ENCODE measurements at places on chromosomes 5 and 9.

- no peak for DNase-seq
Observed at GRCh38 chr9:354453-354852, 139.8 kb downstream of the DOCK8 start.

DNA sequence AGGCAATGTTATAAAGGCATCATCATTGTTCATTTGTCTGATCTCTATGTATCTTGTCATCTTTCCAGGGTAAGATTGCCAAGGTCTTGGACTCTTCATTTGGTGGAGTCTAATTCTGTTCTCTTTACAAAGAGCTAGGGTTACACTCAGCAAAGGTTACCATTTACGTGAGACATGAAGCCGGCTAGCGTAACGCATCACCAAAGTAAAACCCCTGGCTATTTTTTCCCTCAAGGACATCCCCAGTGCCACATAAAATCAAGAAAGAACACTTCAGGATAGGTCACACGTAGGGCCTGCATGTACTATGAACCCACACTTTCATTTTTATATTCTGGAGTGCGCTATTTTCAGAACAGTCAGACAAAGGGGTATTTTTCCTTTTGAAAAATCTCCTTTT lies 20.0 kb upstream of the MYOT start:
- no peak for DNase-seq

DNA sequence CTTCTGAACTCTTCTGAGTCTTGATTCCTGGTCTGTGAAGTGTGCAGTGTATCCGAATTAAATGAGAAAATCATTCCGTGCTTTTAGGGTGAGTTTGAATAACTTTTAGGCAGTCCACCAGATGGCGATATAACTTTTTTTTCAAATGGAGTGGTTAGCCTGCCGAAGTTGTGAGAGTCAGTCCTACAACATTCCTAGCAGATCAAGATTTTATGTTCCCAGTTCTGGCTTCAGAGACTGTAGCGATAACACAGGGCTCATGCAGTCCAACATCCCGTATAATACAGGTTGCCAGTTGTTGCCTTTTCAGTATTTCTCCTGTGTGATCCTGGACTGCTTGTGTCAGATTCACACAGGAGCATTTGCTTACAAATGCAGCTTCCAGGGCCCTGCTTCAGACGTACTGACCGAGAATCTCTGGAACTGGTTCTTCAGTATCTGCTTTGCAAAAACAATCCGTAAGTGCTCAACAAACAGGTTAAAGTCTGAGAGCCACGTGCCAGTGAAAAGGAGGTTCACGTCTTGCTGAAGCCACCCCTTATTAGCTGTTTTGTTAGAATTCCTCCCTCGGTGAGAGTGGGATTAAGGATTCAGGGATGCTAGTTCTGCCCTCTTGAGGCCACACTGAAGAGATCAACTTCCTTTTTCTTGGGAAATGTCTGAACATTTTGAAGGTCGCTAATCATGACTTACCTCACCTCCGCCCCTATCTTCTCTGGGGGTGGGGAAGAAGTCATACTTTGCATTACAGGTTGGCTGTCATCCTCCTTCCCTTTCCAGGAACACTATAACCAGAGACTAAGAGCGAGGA lies 22.8 kb downstream of the SMIM3 start:
- peak; percentile 51 for DNase-seq

DNA sequence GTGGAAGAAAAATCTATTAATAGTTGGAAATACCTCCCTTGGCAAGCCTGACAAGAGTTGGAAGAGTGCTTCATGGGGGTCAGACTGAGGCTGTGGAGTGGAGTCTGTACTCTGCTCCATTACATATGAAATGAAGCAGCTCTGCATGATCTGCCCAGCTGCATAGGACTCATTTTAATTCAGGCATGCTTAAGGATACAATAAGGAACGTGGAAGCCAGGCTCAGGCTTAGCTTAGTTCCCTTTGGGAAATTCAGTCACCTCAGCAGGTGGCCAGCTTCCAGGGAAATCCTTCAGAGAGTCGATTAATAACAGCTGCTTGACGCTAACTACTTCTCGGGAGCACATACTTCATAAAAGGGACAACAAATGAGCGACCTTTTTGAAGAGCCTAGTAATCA lies 1672.9 kb upstream of the WWC1 start:
- no peak for DNase-seq

- DNase-seq: no peak
Observed at GRCh38 chr5:67454957-67455561, 258.5 kb upstream of the CD180 start.

GRCh38 chr5:146490089-146490843 lies 25.7 kb downstream of the GPR151 start:
- no peak for DNase-seq

- no peak for DNase-seq
Observed at GRCh38 chr5:80754900-80755299, 100.1 kb upstream of the DHFR start.

DNA sequence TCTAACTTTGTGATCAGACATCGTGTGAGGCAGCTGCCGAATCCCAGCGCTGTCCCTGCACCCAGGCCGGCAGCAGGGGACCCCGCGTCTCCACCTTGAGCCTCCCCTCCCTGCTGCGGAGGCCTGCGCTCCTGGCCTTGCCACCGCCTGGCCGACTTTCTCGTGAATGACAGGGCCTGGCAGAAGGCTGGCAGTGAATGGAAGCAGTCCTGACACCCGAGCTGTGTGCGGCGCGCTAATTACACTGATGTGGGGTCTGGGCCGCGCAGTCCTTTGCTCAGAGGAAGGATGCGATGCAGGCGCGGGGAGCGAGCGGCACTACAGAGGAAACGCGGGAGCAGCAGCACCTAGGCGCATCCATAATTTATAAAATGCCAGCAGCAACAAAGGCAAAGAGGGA lies 40.3 kb downstream of the POU4F3 start:
- no peak for DNase-seq

GRCh38 chr5:111245654-111246053 lies 21.5 kb downstream of the CAMK4 start:
- no peak for DNase-seq

- no peak for DNase-seq
Observed at GRCh38 chr9:129435291-129435690, 185.6 kb downstream of the C9orf50 start.

GRCh38 chr9:74412236-74412979 lies 84.7 kb upstream of the RORB start:
- DNase-seq: no peak

- no peak for DNase-seq
Observed at GRCh38 chr9:119216651-119217331, 152.4 kb downstream of the BRINP1 start.

- peak; percentile 10 for DNase-seq
Observed at GRCh38 chr5:10635257-10635866, 71.5 kb downstream of the ANKRD33B start.

GRCh38 chr5:133925866-133926488 lies 42.4 kb downstream of the C5orf15 start:
- DNase-seq: no peak

DNA sequence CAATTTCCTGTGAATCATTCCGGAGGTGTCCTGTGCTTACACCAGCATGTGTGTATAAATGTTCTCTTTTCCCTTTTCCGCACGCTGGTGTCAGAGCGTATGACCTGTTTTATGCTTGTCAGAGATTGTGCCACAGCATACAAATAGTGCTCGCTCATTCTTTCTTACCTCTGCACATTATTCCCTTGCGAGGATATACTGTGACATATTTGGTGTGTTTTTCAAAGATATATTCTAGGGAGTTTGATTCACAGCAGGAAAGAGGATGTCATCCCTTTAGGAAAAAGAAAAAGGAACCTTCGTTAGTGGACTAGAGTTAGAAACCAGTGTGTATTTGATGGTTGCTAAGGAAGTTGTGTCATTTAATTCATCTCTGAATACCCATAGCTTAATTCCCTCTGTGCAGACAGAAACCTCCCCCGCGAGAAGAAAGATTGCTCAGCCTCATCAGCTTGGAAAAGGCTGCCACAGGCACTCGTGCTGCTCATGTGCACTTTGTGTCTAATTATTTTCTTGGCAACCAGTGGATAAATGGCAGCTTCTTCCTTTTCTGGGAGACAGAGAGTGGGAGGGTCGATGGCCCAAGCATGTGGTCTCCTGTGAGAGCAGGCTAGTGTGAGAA lies 14.7 kb upstream of the CCIN start:
- no peak for DNase-seq

- no peak for DNase-seq
Observed at GRCh38 chr9:115781070-115781736, 372.4 kb upstream of the PAPPA start.

DNA sequence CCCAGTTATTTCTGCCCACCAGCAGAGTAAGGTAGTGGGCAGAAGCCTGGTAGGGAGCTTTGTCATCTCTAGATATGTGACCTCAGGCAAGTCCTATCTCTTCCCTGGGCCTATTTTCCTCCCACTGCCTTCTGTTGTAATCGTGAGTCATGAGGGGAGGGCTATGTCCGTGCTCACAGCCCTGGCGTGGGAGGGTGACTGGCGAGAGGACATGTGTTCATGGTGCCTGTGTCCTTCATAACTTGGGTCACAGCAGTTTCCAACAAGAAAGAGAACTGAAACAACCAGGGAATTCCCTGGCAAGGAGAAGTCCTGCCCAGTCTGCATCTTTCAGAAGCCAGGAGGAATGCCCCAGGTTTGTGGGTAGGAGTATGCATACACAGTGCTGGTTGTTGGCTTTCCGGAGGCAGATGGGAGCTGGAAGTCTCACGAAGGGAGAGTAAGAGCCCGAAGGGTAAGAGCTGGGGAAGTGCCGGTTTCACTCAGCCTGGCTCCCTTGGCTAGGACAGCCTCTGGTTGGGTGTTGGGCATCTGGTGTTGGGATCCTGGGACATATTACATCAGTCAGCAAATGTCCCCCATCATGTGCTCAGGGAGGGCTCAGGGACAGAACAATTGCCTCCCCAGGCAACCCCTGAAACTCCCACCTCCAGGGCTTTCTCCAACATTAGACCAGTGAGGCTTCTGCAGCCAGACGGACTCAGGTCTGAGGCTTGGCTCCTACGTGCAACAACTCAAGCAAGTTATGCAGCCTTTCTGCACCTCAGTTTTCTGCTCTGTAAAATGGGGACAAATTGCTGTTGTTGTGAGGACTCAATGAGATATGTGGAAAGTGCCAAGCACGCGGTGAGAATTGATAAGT lies 4.3 kb upstream of the TIFAB start:
- peak; percentile 46 for DNase-seq

- no peak for DNase-seq
Observed at GRCh38 chr9:686321-686813, 155.1 kb upstream of the DMRT1 start.

DNA sequence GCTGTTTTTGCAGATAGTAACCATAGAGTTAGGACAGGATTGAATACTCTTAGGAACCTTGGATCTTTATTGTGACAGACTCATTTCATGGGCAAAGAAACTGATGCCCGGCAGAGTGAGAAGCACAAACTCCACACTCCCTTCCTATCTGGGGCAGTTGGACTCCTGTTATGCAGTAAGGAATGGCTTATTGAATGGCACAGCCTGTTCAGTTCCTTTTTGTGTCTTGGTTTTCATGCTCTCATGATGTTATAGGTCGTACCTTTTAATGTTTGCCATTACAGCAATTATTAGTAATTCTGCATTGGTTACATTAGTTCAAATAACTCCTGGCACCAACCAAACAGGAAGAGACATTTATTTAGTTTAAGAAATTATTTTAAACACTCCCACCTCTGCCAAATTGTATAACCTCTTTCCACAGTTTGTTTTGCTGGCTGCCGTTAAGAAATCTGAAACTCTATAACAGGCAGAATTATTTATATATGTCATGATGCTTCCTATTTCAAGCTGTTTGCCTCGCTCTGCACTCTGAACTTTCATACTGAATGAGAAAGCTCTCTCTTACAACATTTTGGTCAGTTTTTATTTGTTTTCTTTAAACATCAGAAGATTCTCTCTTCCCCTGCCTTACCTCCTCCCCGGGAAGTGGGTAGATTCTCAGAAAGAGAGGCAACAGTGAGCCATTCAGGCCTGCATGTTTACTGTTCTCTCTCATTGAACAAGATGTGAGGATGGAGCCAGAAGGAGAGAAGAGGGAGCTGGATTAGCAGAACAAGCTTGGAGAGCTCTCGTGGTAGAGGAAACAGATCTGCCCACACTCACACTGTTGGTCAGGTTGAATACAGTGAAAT lies 144.4 kb downstream of the ARHGEF28 start:
- no peak for DNase-seq

DNA sequence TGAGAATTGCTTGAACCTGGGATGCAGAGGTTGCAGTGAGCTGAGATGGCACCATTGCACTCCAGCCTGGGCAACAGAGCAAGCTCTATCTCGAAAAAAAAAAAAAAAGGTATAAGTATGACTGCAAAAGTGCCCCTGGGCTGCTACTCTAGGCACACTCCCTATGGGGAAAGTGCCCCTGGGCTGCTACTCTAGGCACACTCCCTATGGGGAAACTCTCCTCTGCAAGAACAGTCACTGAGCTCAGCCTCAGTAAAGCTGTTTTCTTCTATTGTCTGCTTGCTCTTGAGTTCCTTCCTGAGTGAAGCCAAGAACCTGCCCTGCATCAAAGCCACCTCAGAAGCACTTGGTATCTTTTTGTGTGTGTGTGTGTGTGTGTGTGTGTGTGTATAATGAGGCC lies 20.9 kb upstream of the TENT2 start:
- no peak for DNase-seq

DNA sequence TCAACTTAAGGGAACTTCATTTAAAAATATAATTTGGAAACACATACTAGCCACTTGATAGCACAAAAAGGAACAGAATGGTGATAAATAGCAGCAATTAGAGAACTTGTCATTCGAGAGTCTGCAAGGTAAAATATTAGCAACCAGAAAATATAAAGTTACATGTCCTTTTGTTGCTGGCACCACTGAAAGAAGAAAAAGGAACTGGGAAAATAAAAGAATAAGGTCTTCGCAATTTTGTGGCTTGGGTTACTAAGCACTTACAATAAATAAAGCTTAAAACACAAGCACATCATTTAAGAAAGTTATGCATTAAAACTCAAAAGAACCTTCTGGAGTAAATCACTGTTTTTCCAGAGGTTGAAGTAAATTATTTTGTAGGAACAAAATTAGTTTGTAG lies 149.9 kb upstream of the FBN2 start:
- DNase-seq: no peak

DNA sequence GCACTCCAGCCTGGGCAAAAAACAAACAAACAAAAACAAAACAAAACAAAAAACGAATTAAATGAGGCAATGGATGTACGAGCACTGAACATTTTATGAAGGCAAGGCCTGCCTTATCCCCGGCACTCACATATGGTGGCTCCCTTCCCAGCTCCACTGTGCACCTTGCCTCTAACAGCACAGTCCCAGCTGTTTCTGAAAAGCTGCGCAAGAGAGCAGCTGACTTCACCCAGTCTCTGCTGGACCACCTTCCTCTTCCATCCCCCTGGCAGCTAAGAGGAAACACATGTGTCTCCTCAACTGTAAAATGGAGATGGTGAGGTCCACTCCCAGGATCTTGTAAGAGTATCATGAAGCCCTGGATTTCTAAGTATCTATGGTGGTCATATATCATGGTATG lies 100.7 kb downstream of the KLF4 start:
- no peak for DNase-seq

- DNase-seq: no peak
Observed at GRCh38 chr5:57334475-57334874, 148.1 kb downstream of the ACTBL2 start.
